Ascending aorta (tissue), 2 donors: ENCODE measurements at places on chromosomes 6 and 20. TPM values are rescaled to one million over a fixed set of nuclear protein-coding genes. Genes with fewer than 3 reads are reported as not detected.

STX11 gene
- 29.5 TPM for total RNA-seq

TCF19 gene
- total RNA-seq: 10.3 TPM

PLA2G7 gene
- total RNA-seq: 2.1 TPM

PPP1R3D gene
- total RNA-seq: 3.2 TPM

KHDC1 gene
- total RNA-seq: 1.9 TPM

HIVEP1 gene
- 31.7 TPM for total RNA-seq

UBE2C gene
- total RNA-seq: not detected

LY6G6C gene
- not detected for total RNA-seq

BMP6 gene
- 16.0 TPM for total RNA-seq

PLCB4 gene
- total RNA-seq: 38.0 TPM

IGF2R gene
- 104 TPM for total RNA-seq

ARFGEF3 gene
- 1.8 TPM for total RNA-seq

IBTK gene
- 8.8 TPM for total RNA-seq

GPSM3 gene
- total RNA-seq: 19.4 TPM

PIM1 gene
- total RNA-seq: 17.7 TPM

ERGIC3 gene
- 67.7 TPM for total RNA-seq

ZBTB12 gene
- 7.3 TPM for total RNA-seq

PNPLA1 gene
- total RNA-seq: not detected

TMEM200A gene
- 3.6 TPM for total RNA-seq

SYCP2L gene
- 0.32 TPM for total RNA-seq

ZNF217 gene
- 8.9 TPM for total RNA-seq

NUDT3 gene
- total RNA-seq: 18.8 TPM
